ENCODE measurements at places on chromosomes 6 and 20. TPM values are rescaled to one million over a fixed set of nuclear protein-coding genes. Genes with fewer than 3 reads are reported as not detected.

The FUT9 gene
- not detected for total RNA-seq

The KCNQ2 gene
- total RNA-seq: not detected

The PROCR gene
- total RNA-seq: 0.61 TPM

- H3K36me3 ChIP-seq: no peaks in the 10 kb centered on the region
- no peak overlapping the region for H3K4me3 ChIP-seq
- no peak overlapping the region for H3K27ac ChIP-seq
Observed at GRCh38 chr6:55293116-55293515, 34.2 kb upstream of the GFRAL start.

The DNMT3B gene
- 0.38 TPM for total RNA-seq
